ENCODE measurements at places on chromosomes 5 and 9.
A peak's percentile ranks its signal among the peaks of the same experiment; 100 is the strongest.

DNA sequence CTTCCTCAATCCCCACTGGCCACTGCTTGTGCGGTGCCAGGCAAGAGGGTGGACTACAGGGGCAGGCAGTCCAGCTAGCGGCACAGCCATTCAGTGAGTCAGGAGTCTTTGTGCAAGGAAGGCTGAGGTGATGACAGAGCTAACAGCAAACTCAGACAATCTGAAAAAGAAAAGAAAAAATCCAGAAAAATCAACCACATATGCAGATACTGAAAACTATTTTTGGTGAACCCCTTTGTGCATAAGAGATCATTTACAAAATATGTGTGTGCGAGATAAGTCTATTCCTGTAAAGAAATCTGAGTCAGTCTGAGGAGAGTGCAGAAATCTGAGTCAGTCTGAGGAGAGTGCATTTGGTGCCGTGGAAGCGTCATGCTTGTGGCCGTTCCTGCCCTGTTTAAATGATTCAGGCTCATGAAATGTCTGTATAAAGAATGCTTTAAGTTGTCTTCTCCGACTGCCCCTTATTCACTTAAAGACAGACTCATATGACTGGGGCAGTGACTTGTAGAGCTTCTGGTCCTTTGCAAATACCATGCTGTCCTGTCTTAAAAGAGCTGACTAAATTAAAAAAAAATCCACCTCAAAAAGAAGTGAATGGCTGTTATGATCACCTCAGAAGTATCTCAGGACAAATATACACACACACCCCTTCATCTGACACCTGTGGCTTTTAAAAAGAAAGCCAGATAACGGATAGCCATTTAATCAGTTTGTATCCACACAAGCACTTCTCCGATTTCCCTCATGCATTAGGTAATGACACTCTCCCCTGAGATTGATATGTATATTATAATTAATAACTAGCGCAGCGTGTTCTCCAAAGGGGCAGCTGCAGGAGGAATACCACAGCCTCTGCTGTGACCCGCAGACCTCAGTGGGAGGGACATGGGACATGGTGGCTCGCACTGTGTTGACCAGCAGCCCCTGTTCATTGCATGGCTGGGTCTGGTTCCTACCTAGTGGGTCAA lies 47.3 kb downstream of the TRIO start:
- no peak for DNase-seq

GRCh38 chr9:135617538-135617900 lies 21.8 kb downstream of the GLT6D1 start:
- DNase-seq, result no peak

DNA sequence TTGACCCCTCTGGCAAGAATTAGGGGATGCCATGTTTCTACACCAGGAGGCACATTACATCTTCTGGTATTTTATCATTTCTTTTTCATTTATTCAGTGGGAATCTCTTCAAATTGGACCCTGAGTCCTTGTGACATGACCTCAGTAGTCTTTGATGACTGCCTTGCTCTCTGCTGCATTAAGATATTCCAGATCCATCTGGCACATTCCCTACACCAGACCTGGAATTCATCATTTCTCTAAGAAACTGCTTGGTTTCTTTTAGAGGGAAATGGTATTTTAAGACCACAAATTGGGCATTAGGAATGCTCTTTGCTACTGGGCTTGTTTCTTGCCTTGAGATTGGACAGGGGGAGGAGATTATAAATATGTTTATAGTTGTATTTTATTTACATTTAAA lies 61.0 kb downstream of the GALNT10 start:
- DNase-seq, result no peak

GRCh38 chr5:177959315-177959714 lies 36.7 kb downstream of the PROP1 start:
- no peak for DNase-seq

GRCh38 chr5:145903113-145903512 lies 30.3 kb upstream of the GRXCR2 start:
- DNase-seq, result no peak

GRCh38 chr5:5270958-5271785 lies 131.0 kb downstream of the ADAMTS16 start:
- DNase-seq, result no peak

- no peak for DNase-seq
Observed at GRCh38 chr5:179374506-179375235, 29.4 kb upstream of the ADAMTS2 start.

DNA sequence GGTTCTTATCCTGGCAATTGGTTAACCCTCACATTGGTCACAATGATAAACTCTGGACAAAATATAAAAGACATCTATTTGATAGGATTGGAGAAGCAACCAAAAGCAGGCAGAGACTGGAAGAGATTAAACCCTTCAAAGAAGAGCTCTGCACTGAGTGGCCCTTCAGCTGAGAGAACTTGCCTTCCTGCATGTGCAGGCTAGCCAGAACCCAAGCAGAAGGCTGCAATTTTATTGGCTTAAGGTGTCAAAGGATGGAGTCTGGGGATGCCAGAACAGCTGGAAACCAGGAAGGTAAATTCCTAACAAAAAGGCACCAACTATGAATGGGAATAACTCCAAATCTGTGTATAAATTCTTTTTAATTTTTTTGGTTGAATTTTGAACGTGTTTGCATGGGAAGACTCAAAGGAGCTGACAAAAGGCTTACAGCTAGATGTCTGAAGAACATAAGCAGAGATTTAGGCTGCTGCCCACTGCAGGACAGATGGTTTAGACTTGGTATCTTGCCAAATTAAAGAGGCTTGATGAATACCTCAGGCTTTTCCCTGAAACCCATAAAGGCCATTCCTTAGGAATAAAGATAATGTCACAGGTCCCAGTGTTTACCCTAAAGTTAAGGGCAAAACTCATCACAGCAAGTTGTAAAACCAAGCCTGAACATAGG lies 66.3 kb downstream of the NR2F1 start:
- DNase-seq, result no peak

DNA sequence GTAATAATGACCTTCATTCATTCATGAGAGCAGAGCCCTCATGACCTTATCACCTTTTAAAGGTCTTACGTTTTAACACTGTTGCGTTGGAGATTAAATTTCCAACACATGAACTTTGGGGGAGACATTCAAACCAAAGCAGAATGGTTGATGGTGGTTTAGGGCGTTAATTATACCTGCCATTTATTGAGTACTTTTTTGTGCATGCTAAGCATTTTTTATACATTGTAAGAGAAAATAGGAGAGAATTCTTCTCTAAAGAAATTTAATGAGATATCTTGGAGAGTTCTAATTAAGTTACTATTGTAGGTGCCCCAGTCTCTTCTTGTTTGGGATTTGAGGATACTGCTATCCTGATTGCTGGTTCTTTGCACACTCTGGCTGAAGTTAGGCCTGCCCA lies 12.4 kb downstream of the AP3S1 start:
- no peak for DNase-seq

DNA sequence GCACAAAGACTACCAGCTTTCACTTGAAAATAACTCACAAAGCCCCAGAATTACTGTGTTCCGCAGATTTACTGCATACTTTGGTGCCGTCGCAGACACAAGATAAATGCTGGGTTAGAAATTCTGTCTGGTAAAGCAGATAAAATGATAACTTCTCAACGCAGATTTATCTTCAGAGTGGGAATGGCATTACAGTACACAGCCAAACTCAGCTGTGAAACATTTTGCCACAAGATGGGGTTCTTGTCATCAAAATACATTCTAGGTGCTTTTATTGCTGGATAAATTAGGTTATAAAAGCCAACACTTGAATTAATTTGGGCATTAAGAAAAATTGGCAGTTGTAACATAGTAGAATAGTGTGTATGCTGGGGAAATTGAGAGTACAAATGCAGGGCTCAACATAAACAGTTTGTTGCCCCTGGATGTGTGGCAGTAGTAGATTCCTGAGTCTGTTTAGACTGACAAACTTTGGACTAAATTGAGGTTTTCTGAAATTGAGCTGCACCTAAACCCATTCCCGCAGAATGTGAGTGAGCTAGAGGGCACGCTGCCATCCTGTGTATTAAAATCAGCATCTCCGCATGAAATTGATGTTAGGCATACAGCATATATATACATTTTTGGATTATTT lies 61.1 kb downstream of the LMNB1 start:
- no peak for DNase-seq

GRCh38 chr5:95723632-95724369 lies 7.3 kb upstream of the RHOBTB3 start:
- no peak for DNase-seq

- no peak for DNase-seq
Observed at GRCh38 chr9:1775230-1775629, 239.9 kb upstream of the SMARCA2 start.

DNA sequence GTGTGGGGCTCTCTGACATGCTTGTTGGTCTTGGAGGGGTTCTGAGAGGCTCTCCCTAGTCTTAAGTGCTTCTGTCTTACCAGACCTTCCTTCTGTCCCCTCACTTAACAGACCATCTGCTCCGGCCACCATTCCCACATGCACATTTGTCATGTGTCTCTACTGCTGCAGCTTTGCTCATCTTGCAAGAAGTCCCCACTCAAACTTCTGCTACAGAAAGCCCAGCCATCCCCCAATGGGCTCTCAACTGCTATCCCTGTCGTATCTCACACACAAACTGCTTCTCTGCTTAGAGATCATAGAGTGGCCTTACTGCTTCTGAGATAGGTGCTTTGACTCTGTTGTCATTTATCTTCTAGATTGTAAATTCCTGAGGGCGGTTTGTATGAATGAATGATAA lies 69.4 kb downstream of the NUP214 start:
- DNase-seq, result no peak

GRCh38 chr5:175443514-175444059 lies 395 bp downstream of the DRD1 start:
- no peak for DNase-seq

DNA sequence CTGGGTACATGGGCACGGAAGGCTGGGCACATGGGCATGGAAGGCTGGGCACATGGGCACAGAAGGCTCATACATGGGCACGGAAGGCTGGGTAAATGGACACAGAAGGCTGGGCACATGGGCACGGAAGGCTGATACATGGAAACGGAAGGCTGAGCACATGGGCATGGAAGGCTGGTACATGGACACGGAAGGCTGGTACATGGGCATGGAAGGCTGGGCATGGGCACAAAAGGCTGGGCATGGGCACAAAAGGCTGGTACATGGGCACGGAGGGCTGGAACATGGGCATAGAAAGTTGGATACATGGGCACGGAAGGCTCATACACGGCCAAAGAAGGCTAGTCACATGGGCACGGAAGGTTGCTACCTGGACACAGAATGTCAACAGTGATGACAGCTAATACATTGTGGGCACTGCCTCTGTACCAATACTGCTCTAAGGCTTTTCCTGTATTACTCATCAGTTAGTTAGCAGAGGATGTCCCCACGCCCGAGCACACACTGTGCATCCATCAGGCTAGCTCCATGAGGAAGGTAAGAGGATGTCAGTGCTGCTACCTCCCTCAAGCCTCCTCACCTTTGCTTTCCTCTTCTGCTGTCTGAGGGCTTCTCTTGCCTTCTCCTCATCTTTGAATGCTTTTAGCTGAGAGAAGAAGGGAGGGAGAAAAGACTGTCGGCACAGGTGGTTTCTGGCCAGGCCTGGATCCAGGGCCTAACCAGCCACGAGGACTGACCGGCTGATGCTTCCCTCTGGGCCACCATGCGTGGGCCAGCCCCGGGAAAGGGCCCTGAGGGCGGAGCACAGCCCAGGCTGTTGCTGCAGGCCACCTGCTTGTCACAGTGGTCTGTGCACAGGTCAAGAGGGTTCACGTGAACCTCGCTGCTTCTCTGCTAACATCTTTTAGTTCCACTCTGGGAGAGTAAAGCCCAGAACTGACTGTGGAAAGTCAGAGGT lies 14.3 kb downstream of the GPX3 start:
- DNase-seq, result no peak

DNA sequence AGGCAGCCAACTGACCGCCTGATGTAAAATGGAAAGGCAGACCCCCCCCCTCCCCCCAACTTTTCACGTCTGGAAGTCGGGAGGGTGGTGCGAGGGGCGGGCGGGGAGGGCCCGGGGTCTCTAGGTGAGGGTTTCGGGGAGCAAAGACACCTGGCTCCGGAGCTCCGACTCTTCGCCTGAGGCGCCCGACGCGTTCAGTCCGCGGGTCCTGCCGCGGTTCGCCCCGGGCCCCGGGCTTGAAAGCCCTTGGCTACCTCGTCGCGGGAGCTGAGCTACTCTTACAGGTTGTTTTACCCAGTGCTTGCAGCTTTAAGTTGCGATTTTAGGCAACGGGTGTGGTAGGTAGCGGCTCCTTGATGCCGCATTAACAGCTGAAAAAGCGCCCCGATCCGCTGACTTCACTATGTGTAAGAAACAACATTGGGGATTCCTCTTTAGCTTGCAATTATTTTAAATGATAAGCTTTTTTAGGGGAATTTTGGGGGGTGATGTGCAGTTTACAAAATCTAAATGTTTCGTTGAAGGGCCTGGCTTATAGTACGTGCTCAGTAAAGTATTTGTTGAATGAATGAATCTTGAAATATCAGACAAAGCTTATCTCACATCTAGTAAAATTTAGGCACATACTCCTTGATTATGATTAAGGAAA lies 722 bp downstream of the CDC42SE2 start:
- DNase-seq, result peak; percentile 44

DNA sequence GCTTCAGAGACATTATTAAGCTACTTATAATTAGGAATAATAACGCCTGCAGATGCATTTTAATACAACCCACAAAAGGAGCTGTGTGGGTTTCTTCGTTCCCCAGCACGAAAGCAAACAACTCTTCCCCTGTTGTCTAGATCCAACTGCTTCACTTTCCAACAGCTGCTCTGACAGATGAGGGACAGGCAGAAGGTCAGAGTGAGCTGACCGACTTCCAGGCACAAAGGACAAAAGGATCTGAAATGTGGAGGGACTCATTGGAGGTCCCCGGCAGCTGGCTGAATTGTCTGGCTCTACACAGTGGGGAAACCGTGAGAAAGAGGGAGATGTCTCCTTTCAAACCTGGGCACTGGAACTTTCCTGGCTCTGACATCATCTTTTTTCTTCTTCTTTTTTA lies 79.1 kb upstream of the ALDH1B1 start:
- no peak for DNase-seq

DNA sequence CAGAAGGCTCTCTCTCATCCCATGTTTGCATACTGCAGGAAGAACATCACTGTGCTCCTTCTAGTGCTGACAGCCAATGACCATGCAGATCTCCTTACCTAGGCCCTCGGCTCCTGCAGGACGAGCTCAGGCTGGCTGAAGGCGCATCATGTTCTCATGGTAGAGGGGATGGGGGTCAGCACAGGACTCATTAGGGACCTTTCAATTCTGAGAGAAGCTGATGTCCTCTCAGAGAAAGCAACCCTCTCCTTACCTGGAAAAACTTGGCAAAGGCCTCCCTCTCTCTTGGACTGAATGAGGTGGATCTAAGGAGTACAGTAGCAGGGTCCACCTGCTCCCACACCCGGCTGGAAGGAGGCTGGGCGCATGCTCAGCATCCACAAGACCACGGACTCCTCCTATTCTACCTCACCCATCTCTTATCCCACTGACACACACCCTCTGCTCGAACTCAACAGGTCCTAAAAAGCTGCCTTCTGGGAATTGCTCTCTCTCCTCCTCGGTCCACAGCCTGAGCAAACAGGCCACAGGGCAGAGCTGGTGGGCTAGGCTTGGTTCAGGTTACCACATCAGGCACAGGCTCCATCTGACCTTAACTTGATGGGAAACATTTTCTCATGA lies 2.9 kb downstream of the IPPK start:
- DNase-seq, result no peak
